ENCODE measurements at places on chromosomes 3 and 15.

DNA sequence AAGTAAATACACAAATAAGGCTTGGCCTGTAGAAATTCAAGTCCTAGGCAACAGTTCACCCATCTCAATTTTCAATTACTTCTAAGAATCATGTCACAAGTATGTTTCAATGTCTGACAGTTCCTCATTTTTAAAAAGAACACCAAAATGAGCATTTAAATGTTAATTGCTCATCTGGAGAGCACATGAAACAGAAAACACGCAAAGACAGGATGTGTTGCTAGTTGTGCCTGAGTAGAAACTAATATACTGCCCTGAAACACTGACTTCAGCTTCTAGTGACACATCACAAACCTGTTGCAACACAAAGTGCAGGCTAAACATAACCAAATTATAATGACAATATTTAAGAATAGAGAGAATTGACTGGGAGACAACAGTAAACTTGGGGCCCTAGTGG is 167.3 kb upstream of the THBS1 start:
- DNase-seq, result no peak

GRCh38 chr15:25932696-25933095 is 69.6 kb upstream of the ATP10A start:
- no peak for DNase-seq

DNA sequence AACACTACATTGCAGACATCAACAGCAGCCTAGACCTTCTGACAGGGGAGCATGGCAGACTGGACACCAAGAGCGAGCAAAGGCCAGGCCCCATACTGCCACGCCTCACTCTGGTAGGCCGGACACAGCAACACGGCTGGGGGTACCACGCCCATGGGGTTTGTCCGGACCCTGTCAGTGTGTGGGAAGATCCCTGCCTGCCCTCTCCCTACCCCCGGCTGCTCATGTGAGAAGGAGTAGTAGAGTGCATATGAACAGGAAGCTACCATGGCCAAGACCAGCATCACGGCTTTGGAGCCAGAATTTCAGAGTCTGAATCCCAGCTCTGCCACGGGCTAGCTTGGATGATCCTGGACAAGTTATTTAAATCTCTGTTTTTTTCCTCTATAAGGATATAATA is 27.9 kb downstream of the ALDH1L1 start:
- DNase-seq, result no peak

DNA sequence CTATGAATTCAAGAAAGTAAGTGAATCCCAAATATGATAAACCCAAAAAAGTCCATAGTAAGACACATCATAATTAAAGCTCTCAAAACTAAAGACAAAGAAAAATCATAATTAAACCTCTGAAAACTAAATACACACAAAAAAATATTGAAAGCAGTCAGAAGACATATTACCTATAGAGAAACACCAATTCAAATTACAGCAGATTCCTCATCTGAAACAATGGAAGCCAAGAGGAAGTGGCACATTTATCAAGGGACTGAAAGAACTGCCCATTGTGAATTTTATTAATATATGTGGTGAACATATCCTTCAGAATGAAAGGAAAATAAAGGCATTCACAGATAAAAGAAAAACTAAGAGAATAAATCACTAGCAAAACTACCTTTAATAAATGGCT is 128.2 kb downstream of the SCAPER start:
- DNase-seq, result no peak

DNA sequence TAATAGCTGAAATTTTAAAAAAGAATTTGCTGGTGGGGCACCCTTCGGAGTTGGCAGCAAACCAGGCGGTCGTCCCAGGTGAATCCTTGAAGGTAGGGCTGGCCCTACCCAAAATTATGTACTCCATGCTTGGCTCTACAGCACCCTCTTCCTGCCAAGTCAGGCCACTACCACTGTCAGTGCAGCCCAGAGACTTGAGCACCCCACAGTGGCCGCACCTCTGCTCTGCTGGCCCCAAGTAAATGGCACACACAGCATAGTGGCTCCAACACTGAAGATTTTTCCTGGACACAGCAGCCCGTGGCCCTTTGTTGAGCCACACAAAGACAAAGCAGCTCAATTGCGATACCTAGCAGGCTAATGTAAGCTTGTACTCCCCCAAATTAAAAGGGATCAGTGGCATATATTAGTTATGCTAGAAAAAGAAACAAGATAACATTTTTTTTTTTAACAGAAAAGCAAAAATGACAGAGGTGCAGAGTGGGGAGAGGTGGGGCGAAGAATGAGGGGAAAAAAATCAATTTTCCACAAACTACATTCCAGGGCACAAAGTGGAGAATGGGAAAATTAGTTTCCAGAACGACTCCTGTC is 250.5 kb downstream of the UACA start:
- no peak for DNase-seq

- no peak for DNase-seq
Observed at GRCh38 chr3:129614927-129615363, 8.5 kb upstream of the PLXND1 start.

- DNase-seq, result no peak
Observed at GRCh38 chr3:160099834-160100233, 111.2 kb downstream of the IL12A start.

GRCh38 chr3:81544385-81544784 is 217.1 kb downstream of the GBE1 start:
- no peak for DNase-seq

All from activated CD8-positive, alpha-beta memory T cell treated with anti-CD3 and anti-CD28 coated beads for 4 hours (primary cell).